ENCODE measurements at places on chromosomes 7 and 10.
A peak's percentile ranks its signal among the peaks of the same experiment; 100 is the strongest.

DNA sequence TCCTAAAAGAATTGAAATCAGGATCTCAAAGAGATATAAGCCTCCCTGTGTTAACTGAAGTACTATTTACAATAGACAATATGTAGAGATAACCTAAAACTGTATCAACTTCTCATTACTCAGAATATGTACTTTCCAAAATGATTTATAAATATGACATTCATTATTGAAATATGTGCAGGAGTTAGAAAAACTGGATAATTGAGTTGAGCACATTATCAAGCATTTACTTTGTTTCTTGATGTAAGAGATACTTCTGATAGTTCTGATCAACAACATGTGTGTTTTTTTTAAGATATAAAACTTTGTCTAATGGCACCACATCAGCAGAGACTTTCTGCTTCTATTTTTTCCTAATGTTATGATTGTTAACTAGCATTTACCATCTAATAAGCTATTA lies 38.2 kb downstream of the HYAL4 start:
- no peak for DNase-seq

GRCh38 chr10:72539137-72539536 lies 86.7 kb downstream of the MICU1 start:
- DNase-seq: no peak

GRCh38 chr7:95794917-95795515 lies 22.7 kb downstream of the DYNC1I1 start:
- DNase-seq: no peak

- DNase-seq: no peak
These were observed 334.4 kb upstream of the CACNA2D1 start for GRCh38 chr7:82778021-82778420.

DNA sequence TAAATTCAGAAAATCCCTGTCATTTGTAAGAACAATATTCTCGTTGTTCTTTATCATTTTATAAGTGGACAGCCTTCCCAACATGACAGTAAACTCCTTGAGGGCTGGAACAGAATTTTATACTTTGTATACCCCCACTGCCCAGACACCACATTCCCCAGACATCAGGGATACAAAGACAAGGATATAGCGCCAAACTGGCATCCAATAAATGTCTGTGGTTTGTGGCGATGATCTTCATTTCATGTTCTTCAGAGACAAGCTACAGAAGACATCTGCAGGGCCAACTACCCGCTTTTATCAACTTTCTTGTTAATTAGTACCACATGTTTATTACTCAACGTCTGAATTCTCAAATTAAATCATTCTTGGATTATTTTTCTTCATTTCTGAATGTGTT lies 155.9 kb downstream of the ATE1 start:
- DNase-seq: no peak

GRCh38 chr10:3104251-3104918 lies 37.0 kb downstream of the PFKP start:
- DNase-seq: peak; percentile 72

DNA sequence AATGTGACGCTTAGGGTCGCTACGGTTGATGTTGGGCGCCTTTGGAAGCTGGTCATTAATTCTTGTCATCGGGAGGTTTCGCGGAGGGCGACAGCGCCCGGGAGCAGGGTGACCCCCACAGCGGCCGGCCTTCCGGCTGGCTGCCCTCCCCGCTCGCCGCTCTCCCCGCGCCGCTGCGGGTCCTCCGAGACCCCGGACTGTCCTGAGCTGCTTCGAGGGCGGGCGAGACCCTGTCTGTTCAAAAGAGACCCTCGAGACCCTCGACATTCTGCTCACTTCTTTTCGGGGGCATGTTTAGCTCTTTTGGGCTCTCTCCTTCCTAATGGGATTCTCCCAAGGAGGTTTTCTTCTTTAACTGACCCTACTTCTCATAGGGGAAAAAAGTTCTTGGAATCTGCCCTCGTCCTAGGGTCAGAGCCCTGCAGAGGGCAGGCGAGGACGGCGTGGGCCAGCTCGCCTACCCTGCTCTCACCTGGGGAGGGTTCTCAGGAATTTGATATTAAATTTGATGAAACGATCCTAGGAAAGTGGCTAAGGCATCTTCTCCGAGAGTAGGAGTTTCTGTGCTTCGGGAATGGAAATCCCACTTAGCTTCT lies 257.0 kb downstream of the OTUD1 start:
- no peak for DNase-seq

DNA sequence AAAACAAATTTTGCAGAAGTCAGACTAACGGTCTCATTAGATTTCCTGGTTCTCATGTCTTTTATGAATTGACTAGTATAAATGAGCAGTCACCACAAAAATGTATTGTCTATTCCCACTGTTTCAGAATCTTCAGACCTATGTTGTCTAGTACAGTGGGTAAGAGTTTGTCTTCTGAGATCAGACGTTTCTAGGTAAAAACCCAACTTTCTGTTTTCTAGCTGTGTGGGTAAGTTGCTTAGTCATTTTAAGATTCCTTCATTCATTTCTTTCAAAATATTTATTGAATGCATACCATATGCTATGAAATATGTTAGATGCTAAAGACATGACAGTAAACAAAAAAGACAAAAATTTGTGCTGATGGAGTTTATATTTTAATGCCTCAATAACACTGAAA lies 156.3 kb downstream of the POLR1F start:
- no peak for DNase-seq

DNA sequence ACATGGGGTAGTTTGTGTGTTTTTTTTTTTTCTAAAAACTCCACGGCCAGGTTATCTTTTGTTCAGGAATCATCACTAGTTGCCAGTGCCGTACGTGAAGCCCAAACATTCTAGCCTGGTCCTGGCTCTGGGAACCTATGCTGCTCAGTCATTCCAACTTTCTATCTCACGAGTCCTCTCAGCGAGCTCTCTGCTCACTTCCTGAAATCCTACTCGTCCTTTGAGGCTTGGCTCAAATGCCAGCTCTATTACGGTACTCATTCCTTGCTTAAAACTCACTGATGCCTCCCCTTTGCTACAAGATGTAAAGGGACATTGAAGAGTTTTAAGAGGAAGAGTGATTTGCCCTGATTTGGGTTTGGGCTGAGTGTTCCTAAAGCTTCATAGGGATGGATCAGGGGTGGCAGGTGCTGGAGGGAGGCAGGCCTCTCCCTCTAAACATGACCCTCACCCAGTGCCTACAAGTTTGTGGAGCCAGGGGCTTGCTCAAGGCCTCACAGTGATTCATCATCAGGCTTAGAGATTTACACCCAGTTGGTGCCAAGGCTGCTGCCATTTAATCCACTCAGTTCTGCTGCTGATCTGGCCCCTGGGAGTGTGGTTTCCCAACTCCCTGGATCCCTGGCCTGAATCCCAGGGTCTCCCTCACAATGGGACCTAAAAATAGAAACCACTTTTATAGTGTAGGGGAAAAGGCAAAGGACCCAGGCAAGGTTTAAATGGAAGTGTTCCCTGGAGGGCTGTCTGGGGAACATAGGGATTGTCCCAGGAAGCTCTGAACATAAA lies 46.1 kb upstream of the R3HCC1L start:
- peak; percentile 27 for DNase-seq

- no peak for DNase-seq
These were observed 5.8 kb upstream of the C1QL3 start for GRCh38 chr10:16527452-16527851.

- DNase-seq: no peak
These were observed 74.8 kb downstream of the CDK6 start for GRCh38 chr7:92761391-92762097.

All from left ventricle myocardium inferior (tissue), 1 donor.